ENCODE measurements at places on chromosomes 4 and X. TPM values are rescaled to one million over a fixed set of nuclear protein-coding genes. Genes with fewer than 3 reads are reported as not detected.

- DNase-seq, result no peak
Observed at GRCh38 chr4:41881981-41882624, 53.1 kb upstream of the TMEM33 start.

DNA sequence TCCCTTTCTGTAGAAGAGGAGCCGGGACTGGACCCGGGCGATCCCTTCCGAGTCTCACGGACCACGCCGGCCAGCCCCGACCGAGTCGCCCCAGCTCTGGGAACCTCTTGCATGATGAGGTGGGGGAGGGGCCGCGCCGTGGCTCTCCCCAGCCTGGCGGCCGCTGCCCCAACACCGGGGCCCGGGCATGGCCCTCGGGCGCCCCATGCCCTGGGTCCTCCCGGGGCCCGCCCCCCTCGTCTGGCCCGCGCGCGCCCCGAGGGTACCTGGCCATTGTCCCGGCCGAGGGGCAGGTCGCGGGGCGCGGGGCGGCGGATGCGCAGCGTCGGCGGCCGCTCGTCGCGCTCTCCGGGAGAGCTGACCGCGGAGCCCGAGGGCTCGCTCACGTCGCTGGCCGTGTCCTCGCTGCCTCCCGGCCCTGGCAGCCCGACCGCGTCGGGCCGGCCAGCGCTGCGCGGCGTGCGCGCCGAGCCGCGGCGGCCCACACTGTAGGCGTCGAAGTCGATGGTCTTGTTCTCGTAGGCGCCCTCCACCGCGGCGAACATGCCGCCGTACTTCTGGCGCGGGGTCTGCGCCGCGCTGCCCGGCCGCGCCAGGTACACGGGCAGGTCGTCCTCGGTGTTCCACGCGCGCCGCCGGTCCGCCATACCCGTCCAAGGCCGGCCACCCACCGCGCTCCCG lies 423 bp downstream of the CRMP1 start:
- DNase-seq, result no peak

GRCh38 chrX:150163221-150163930 lies 199.7 kb upstream of the MAMLD1 start:
- no peak for DNase-seq

DNA sequence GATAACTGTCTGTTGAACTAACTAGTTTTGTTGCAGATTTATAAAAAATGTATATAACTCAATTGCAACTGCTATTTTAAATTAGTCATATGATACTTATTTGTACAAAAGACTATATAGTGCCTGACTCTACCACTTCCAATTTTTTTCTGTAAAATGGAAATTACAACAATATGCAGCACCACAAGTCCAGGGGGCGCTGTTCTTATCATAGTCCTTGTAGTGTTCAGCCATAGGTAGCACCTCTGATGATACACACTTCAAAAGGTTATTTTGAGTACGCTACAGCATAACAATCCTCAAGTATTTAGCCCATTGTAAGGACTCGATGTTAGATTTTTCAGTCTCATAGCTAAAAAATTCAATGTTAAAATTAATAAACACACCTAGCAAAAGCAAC lies 174.9 kb downstream of the CORIN start:
- DNase-seq, result no peak

The COMMD8 gene
- 28.1 TPM for total RNA-seq

The SFRP2 gene
- total RNA-seq, result 1.1 TPM

The ATG4A gene
- total RNA-seq, result 8.4 TPM

Data from occipital lobe (tissue), 3 donors.